Melanocyte of skin (primary cell): ENCODE measurements at places on chromosomes 3 and 15. TPM values are rescaled to one million over a fixed set of nuclear protein-coding genes. Genes with fewer than 3 reads are reported as not detected.

TRIM71 gene
- under 0.01 TPM in 2 replicates for total RNA-seq

DUOXA1 gene
- under 0.01 TPM in 1 of 2 replicates, not detected in the other for total RNA-seq

C3orf70 gene
- total RNA-seq: 10.7 and 12.3 TPM in 2 replicates

GOLGA8T gene
- not detected in 2 replicates for total RNA-seq

ATP13A4 gene
- 0.46 TPM in 1 of 2 replicates, not detected in the other for total RNA-seq

A4GNT gene
- total RNA-seq: not detected in 2 replicates

ITIH1 gene
- total RNA-seq: not detected in 2 replicates

C15orf62 gene
- not detected in 2 replicates for total RNA-seq

LRRC15 gene
- total RNA-seq: under 0.01 TPM in 1 of 2 replicates, not detected in the other

CELSR3 gene
- 0.33 and 0.46 TPM in 2 replicates for total RNA-seq

BTLA gene
- total RNA-seq: not detected in 2 replicates

SLC2A2 gene
- total RNA-seq: not detected in 2 replicates

PDCD6IP gene
- 172 and 189 TPM in 2 replicates for total RNA-seq

ARGFX gene
- not detected in 2 replicates for total RNA-seq

ZBBX gene
- total RNA-seq: 0.34 TPM in 1 of 2 replicates, not detected in the other

SMC4 gene
- 53.3 and 53.4 TPM in 2 replicates for total RNA-seq
